ENCODE measurements at places on chromosomes 5 and 9.

DNA sequence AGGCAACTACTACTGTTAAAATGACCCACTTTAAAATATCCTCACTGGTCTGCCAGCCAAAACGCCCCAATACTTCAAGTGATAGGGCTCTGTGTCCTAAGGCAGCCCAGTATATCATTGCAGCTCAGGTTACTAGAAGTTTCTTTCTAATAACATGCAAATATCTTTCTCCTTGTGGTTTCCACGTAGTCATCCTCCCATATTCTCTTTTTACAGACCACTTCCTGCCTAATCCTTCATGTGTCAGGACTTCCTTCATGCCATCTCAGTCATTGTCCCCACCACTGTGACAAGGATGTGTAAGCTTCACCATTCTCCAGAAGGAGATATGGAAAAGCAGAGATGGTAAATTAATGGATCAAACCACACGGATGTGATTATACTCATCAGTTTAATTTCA is 813.7 kb downstream of the MAT2B start:
- no peak for DNase-seq

GRCh38 chr5:129027260-129027659 is 62.0 kb downstream of the SLC27A6 start:
- no peak for DNase-seq

- no peak for DNase-seq
Measured at GRCh38 chr9:101383361-101383760, 1.4 kb downstream of the BAAT start.

GRCh38 chr5:83937837-83938236 is 217.2 kb upstream of the HAPLN1 start:
- no peak for DNase-seq

GRCh38 chr5:78235289-78235688 is 59.2 kb downstream of the AP3B1 start:
- peak; percentile 2 for DNase-seq

DNA sequence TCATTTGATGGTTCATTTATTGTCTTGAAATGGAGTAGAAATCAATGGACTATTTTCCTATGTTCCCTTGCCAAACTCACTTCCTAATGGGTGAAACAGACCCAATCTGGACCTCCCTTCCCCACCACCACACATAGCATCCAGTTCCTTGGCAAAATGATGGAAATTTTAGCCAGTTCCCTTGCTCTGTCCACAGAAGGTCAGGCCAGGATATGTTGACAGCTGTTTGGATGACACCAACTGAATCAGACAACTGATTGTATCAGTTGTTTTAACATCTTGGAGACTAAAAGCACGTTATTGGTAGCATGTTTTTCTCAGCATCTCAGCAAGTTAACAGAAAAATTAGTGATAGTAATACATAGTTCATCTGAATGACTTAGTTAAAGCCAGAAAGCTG is 534.8 kb downstream of the PSAT1 start:
- no peak for DNase-seq

DNA sequence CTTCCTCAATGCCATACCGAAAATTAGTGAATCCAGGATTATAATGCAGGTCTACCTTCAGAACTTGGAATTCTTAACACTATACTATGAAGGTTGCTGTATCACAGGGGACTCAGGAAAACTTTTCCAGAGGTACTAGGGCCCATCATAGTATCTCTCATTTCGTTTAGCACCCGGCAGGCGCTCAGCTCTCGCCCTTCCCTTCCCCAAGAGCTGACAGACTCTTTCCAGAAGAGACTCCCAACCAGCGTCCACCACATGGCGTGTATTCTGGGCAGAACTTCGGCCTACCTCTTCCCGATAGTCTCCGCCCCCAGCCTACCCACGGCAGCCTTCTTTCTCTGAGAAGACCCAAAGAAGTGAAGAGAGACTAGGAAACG is 271 bp downstream of the NOL8 start:
- no peak for DNase-seq

GRCh38 chr5:161190778-161191177 is 338.8 kb upstream of the ATP10B start:
- no peak for DNase-seq

All from suppressor macrophage treated with lipopolysaccharide for 4 hours (primary cell).